ENCODE measurements at places on chromosomes 5 and 9. TPM values are rescaled to one million over a fixed set of nuclear protein-coding genes. Genes with fewer than 3 reads are reported as not detected.

The LCN1 gene
- total RNA-seq, result not detected

The CDKN2A gene
- total RNA-seq, result 54.6 TPM

The NME5 gene
- total RNA-seq, result 5.8 TPM

The SPINK7 gene
- not detected for total RNA-seq

The ADAMTS13 gene
- total RNA-seq, result 3.6 TPM

The RNF38 gene
- total RNA-seq, result 26.4 TPM

The GPR150 gene
- total RNA-seq, result 0.82 TPM

The KIF4B gene
- total RNA-seq, result 0.23 TPM

The PIK3R1 gene
- 22.2 TPM for total RNA-seq

The TMEM174 gene
- total RNA-seq, result not detected

The KIF20A gene
- 8.2 TPM for total RNA-seq

The ALDH1B1 gene
- 51.0 TPM for total RNA-seq

The TAF11L10 gene
- total RNA-seq, result not detected

The ST8SIA4 gene
- 1.6 TPM for total RNA-seq

The PRUNE2 gene
- 9.6 TPM for total RNA-seq

The HRH2 gene
- total RNA-seq, result 0.06 TPM

The SOHLH1 gene
- not detected for total RNA-seq

The TAF11L5 gene
- total RNA-seq, result not detected

The GZMA gene
- not detected for total RNA-seq

The TYRP1 gene
- total RNA-seq, result not detected

The GABRA6 gene
- not detected for total RNA-seq

The PRSS3 gene
- total RNA-seq, result 26.8 TPM

The MYMK gene
- total RNA-seq, result not detected

The PGM5 gene
- 1.4 TPM for total RNA-seq

The TLX3 gene
- total RNA-seq, result not detected

The SH3PXD2B gene
- total RNA-seq, result 41.1 TPM

The NUDT12 gene
- total RNA-seq, result 3.0 TPM

The OLFML2A gene
- total RNA-seq, result 4.0 TPM

The ANGPTL2 gene
- total RNA-seq, result 25.5 TPM

The GMCL2 gene
- not detected for total RNA-seq

The PCDHAC1 gene
- 0.06 TPM for total RNA-seq

The PIP5KL1 gene
- total RNA-seq, result 3.9 TPM

The FGFR4 gene
- total RNA-seq, result 6.2 TPM

The PLPP1 gene
- 36.5 TPM for total RNA-seq

The SLC45A2 gene
- total RNA-seq, result not detected

The TNC gene
- 27.0 TPM for total RNA-seq

The PCDHA7 gene
- 0.05 TPM for total RNA-seq

The PCDHAC2 gene
- total RNA-seq, result not detected

The SPATA31C1 gene
- not detected for total RNA-seq

The C5orf52 gene
- total RNA-seq, result not detected

The LRRC8A gene
- 114 TPM for total RNA-seq

The LRRTM2 gene
- total RNA-seq, result not detected

The CFAP157 gene
- not detected for total RNA-seq

The MYORG gene
- 14.2 TPM for total RNA-seq

The RASGEF1C gene
- total RNA-seq, result not detected

The UGT3A2 gene
- total RNA-seq, result not detected

The SH3GL2 gene
- total RNA-seq, result 3.6 TPM

The PSAT1 gene
- 22.7 TPM for total RNA-seq

The HINT1 gene
- total RNA-seq, result 185 TPM

The CFAP77 gene
- total RNA-seq, result not detected

The CCL21 gene
- 0.64 TPM for total RNA-seq

The GFI1B gene
- not detected for total RNA-seq

The BAAT gene
- total RNA-seq, result not detected
